ENCODE measurements at places on chromosomes 1 and 21.

- DNase-seq: no peak
Measured at GRCh38 chr1:109357616-109358015, 40.1 kb downstream of the SORT1 start.

- DNase-seq: no peak
Measured at GRCh38 chr1:1207571-1207892, 1.1 kb upstream of the TNFRSF18 start.

DNA sequence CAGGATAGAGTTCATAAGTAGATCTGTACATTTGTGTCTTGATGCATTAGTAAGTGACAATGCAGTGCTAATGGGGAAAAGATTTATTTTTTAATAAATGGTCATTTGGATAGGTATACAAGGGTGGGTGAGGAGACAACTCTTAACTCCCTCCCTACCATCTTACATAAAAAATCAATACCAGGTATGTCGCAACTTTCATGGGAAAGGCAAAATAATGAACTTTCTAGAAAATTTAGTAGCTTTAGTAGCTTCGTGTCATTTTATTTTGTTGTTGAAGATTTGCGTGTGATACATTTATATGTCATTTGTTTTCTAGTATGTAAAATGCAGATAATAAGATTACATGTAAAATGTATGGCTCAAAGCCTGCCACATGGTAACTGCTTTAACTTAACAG is 310.8 kb downstream of the RYR2 start:
- DNase-seq: no peak

GRCh38 chr1:39409055-39409816 is 82.2 kb upstream of the BMP8A start:
- no peak for DNase-seq

DNA sequence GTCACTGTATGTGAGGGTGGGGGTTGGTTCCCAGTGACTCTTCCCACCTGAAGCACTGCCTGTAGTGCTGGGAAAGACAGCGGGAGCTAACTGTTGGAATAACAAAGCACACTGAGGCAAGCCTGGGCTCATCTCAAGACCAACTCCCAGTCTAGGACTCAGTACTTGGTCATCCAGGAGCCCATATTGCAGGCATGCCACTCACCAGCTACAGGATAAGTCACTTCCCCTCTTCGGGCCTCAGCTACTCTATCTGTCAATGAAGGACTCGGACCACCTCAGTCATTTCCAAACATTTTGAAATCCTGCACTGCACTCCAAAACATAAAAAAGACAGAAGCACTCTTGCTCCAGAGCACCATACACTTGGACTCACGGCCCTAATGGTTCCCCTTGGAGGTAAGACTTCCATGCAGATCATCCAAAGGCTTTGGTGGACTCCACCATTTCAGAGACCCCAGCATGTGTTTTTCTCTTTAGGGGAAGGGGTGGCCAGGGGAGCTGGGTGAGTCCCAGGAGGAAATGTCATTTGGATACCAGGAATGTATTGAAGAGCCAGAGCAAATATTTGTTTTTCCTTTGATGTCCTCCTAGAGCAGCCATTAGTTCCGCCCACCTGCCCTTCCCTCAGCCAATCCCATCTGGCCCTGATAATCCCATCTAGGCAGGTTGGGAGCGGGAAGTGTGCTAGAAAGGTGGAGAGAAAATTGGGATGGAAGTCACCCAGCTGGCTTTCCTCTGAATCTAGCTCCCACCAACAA is 3.1 kb downstream of the NUAK2 start:
- DNase-seq: no peak

DNA sequence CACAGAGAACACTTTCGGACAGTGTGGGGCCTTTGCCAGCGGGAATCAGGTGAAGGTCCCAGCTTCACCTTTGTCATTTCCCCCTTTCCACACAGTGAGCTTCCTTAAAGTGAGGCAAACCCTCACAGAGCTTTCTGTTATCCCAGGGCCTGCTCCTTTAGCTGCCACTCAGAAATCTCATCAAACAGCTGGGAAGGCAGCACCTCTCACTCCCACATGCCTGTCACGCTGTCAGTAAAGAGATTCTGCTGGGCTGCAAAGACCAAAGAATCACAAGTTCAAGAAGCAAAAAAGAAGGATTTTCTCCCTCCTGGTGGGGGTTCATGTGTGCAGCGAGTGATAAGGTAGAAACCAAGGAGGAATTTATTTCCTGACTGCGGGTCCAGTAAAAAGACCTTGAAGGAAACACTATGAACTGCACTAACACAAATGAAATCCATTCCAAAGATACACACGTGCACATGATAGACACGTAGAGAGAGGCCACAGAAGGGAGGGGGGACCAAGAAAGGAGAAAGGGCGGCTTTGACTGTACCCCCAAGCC is 44.0 kb downstream of the HTR6 start:
- DNase-seq: no peak
